ENCODE measurements at places on chromosomes 4 and X.

DNA sequence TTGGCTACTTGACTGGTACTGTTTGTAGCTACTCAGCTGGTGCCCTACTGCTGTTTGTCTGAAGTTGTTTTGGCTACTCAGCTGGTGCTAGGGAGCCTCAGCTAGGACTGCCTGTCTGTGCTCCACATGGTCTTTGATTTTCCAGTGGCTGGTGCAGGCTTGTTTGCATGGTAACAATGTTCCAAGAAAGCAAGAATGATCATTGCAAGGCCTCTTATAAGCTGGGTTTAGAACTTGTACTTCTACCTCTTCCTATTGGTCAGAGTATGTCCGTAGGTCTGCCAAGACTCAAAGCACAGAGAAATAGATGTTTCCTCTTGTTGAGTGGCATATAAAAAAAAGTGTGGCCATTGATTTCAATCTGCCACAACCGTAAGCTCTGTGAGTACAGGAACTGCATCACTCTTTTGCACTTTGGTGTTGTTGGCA, 17.6 kb downstream of the NFKB1 start:
- no peak for DNase-seq

DNA sequence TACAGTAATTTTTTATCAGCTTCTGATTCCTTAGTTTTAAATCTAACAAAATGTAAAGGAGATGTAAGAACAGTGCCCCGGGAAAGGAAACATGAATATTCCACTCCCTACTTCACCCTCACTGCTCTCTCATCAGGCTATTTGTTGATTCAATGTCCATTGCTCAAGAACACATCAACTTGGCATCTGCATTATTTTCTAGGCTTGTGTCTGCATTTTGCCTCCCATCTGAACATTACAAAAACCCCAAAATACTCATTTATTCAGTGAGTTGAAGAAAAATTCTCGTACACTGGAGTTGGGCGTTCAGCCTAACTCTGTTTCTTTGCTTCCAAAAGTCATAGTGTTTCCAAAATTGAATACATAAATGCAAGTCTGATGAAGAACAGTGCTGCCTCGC, 25.6 kb downstream of the ARHGAP6 start:
- no peak for DNase-seq

GRCh38 chrX:19724409-19724808, 163.0 kb downstream of the SH3KBP1 start:
- no peak for DNase-seq

GRCh38 chr4:165184220-165184619, 23.1 kb upstream of the KLHL2 start:
- no peak for DNase-seq

DNA sequence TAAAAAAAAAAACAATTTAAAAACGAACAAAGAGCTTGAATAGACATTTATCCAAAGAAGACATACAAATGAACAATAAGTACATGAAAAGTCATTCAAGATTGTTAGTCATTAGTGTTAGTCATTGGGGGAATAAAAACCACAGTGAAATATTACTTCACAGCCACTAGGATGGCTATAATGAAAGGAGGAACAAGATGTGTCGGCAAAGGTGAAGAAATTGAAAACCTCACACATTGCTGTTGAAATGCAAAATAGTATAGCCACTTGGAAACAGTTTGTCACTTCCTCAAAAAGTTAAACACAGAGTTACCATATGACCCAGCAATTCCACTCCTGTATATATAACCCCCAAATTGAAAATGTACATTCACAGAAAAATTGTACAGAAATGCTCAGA, 45.2 kb upstream of the SLC39A8 start:
- DNase-seq, result no peak

DNA sequence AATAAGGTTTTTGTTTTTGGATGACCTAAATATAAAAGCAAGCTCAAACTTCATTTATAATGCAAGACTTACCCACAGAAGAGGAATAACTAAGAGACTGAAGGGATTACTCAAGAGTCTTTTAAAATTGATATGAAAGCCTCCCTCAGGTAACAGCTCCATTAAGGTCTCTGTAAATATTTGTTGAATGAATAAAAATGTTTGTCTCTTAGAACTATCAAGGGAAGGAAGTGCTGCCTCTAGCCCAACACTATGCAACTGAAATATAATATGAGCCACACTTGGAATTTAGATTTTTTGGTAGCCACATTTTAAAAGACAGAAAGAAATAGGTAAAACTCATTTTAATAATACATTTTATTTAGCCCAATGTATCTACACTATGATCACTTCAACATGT, 127.8 kb downstream of the SH3RF1 start:
- DNase-seq, result no peak

DNA sequence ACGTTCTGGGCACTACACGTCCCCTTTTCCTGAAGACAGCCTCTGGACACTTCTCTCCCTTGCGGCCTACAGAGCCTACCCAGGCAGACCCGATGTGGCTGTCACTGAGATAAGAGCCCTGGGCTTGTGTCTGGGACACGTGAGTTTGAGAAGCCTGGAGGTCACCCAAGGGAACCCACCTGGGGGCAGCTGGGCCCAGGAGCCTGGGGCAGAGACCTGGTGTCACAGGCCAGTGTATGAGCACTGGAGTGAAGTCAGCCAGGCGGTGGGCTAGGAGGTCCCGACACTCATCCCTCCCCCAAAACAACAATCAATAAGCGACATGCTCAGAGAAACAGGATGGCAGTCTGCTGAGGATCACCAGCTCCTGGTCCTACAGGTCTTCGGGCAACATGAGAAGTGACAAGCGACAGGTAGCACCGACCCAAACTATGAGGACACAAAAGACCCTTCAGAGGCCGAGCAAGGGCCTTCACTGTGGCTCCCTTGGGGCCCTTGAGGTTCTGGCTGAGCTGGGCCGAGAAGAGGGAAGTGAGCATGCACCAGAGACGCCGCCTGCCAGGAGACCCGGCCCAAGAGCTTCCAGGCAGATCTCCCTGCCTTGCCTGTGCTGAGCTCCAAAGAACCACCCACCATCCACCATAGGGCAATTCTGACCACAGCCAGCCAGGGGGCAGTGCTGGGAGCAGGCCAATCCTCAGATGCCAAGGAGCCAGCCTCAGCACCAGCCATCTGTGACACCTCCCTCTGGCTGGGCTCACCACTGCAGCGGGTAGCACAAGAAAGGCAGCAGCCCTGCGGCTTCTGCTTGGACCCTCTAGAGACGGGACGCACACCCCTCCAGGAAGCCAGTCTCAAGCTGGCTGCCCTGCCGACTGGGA, 11.0 kb upstream of the DUSP9 start:
- DNase-seq, result no peak

- DNase-seq, result no peak
Measured at GRCh38 chr4:173272996-173273395, 61.2 kb downstream of the HMGB2 start.

- no peak for DNase-seq
Measured at GRCh38 chr4:53191997-53192396, 173.9 kb downstream of the SCFD2 start.

- DNase-seq, result no peak
Measured at GRCh38 chr4:47340914-47341313, 122.6 kb downstream of the COMMD8 start.

DNA sequence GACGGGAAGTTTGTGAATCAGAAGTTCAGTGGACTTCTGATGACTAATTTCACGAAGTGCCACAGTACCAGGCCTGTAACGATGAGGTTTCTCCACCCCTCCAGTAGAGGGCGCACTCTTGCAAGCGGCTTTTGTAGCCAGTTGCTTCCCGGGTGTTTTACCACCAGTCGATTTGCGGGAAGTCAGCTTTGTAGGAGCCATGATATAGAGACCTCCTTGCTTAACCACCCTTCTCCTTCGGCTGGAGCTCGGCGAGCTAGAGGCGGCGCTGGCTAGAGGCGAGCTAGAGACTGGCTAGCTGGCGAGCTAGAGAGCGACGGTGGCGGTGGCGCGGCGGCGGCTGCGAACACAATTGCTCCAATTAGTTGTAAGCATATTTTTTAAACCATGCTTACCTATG, 72.0 kb downstream of the IL1RAPL1 start:
- DNase-seq, result no peak

- DNase-seq, result no peak
Measured at GRCh38 chrX:123834116-123834515, 25.7 kb upstream of the XIAP start.

DNA sequence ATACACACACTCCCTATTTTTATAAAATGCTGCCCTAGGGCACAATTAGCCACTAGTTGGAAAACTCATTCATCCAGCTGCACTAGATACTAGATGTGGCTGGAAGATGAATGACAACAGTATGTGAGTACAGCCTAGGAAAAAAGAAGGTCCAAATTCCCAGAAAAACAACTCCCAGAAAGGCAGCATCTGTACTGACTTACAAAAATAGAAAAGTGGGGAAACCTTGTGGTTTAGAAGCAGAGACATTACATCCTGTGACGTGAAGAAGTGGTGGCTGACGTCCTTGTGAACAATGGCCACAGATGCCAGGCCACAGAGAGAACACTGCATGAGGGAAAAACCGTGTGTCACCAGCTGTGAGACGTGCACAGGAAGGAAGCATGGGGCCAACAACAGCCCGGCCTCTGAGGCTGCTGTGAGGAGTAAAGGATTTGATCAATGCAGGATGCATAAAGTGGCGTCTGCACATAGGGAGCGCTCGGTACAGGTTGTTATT, 81.2 kb downstream of the SPRY1 start:
- no peak for DNase-seq

DNA sequence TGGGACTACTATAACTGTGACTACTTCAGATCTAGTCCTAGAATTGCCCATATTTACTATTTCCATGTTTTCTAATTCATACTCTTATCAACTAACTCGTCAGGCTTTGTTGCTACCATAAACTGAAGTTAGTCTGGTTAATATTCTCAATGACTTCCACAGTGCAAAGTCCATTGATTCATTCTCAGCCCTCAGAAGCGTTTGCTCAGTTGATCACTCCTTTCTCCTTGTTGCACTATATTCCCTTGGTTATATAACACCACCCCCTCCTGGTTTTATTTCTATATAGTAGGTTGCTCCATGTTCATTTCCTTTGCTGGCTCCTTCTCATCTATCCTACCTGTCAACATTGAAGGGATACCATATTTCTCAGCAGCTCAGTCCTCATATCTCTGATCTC, 27.2 kb upstream of the SLC6A14 start:
- no peak for DNase-seq

GRCh38 chr4:78136109-78137081, 79.3 kb downstream of the FRAS1 start:
- no peak for DNase-seq

DNA sequence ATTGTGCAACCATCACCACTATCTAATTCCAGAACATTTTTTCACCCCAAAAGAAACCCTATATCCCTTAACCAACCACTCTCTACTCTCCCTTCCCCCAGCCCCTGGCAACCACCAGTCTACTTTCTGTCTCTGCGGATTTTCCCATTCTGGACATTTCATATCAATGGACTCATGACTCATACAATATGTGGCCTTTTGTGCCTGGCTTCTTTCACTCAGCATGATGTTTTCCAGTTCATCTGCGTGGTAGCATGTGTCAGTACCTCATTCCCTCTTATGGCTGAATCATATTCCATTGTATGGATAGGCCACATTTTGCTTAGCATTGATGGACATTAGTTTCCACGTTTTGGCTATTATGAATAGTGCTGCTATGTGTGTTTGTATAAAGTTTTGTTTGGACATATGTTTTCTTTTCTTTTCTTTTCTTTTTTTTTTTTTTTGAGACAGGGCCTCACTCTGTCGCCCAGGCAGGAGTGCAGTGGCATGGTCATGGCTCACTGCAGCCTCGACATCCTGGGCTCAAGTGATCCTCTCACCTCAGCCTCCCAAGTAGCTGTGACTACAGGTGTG, 335.4 kb downstream of the BCOR start:
- no peak for DNase-seq

DNA sequence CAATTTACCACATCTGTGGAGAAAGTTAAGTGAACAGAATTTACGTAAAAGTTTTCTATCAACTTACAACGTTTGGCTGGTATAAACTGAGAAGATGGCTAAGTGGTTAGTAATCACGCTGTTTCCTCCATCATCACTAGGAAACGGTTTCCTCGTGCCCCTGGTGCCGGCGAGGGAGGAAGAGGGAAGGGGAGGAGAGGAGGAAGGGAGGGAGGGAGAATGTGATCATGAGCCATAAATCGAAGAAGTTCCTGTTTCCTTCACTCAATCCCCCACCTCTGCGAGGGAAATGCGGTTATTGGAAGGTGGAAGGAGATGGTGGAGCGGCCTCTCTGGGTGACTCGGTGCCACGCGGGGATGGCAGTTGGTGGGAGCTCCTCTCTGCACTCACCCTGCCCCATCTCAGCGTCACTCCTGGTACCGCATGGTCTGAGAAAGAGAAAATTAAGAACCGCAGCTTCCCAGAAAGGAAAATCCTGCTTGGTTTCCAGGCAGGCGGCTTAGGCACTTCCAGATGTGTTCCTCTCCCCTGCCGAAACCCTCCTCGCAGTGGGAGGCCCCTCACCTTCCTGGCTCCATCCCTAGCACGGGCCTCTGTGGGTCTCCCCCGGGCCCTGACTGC, 216.8 kb downstream of the AFAP1 start:
- DNase-seq, result no peak

- DNase-seq, result no peak
Measured at GRCh38 chr4:186765138-186765537, 41.5 kb upstream of the FAT1 start.

DNA sequence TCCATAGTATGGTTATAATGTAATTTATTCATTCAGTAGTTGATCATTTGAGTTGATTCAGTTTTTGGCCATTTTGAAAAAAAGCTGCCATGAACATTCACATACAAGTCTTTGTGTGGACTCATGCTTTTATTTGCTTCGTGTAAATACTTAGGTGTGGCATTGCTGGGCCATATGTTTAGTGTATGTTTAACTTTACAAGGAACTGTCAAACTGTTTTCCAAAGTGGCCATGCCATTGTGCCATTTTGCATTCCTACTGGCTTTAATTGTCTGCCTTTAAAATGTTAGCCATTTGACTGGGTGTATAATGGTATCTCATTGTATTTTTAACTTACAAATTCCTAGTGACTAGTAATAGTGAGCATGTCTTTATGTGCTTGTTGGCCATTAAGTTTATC, 8.8 kb downstream of the MTM1 start:
- DNase-seq, result no peak

GRCh38 chr4:143188136-143189088, 3.7 kb downstream of the USP38 start:
- no peak for DNase-seq

GRCh38 chr4:82774711-82775171, 23.9 kb downstream of the SCD5 start:
- DNase-seq, result no peak

DNA sequence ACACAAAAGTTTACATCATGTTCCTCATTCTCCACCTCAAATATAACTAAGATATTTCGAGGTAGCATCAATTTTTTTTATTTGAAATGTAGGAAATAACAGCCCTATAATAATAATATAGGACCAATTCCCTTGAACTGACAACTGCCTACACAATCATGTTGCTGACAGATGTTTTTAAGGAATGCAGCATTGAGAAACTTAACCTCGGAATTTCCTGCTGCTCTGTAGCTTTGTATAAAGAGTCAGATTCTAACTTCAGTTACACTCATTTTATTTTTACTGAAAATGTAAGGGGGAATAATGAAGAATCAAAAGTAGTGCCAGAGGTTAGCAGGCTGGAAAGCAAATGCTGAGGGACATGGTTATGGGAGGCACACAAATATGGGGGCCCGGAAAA, 235.8 kb downstream of the RBMX2 start:
- DNase-seq, result no peak

GRCh38 chr4:145580906-145581305, 38.3 kb upstream of the MMAA start:
- DNase-seq, result no peak

GRCh38 chr4:126701756-126702155, 931.0 kb upstream of the INTU start:
- DNase-seq, result no peak

GRCh38 chr4:108398836-108399235, 221.5 kb upstream of the RPL34 start:
- no peak for DNase-seq
